ENCODE measurements at places on chromosomes 1 and 21.

- peak; percentile 9 for DNase-seq
Observed at GRCh38 chr1:57599236-57599994, 175.6 kb upstream of the DAB1 start.

- no peak for DNase-seq
Observed at GRCh38 chr1:236429715-236430274, 35.7 kb downstream of the EDARADD start.

DNA sequence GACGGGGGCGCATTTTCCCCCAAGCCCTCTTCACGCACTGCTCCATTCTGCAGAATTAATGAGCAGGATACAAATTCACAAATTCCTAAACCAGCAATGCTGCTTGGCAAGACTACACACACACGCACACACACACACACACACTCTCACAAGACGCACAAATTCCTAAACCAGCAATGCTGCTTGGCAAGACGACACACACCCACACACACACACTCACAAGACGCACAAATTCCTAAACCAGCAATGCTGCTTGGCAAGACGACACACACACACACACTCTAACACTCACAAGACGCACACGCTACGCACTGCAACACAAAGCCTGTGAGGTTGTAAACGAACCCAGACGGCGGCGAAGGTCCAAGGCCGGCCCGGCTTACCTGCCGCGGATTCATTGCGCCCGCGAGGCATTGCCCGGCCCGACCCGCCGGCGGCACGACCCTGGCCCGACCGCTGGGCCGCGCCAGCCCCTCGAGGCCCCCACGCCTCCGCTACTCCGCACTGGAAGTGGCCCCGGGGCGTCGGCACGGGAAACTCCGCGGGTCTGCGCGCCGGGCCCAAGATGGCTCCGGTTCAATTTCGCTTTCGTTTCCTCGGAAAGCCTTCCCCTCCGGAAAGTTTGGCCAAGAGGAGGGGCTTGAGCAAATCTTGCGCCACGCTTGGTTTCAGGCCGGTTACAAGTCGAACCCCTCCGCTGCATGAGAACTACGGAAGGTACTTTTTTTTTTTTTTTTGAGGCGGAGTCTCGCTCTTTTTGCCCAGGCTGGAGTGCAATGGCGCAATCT, at the start of gene ADAR:
Gene ADAR (minus strand): TSS at position 578 of the 788 bp plus-strand sequence. CDS start 180 bp downstream, at position 398.
- peak; percentile 97 for DNase-seq

DNA sequence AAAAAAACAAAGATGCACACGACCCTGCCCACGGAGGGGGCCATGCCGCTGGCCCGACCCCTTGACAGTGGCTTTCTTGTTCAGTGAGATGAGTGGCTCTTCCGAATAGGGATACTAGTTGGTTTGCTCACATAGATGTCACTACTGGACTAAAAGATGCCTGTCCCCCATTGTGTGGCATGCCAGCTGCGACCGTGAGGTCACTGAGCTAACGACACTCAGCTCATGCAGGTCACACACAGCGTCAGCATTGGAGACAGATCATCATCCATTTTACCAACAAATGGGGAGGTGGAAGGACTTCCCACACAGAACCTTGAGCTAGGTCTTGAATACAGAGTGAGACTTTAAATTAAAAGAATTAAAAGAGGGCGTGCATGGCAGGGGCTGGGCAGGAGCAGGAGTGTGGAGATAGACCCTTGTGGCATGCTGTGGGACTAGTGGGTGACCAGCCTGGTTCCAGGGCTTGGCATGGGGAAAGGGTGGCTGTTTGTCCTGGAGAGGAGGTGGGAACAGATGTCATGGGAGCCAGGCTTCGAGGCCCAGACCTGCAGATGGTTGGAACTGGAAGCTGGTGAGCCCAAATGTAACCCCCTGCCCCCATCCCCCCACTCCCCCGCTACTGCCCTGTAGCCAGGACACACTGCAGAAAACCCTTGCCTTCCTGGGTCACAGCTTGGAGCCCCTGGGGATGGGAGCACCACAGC, 12.4 kb downstream of the SLC1A7 start:
- no peak for DNase-seq

- DNase-seq: no peak
Observed at GRCh38 chr1:54833121-54833520, 32.0 kb upstream of the TTC22 start.

GRCh38 chr1:29924017-29924431, 687.7 kb downstream of the PTPRU start:
- DNase-seq: no peak

- DNase-seq: no peak
Observed at GRCh38 chr1:213985209-213986019, 2.4 kb upstream of the PROX1 start.

DNA sequence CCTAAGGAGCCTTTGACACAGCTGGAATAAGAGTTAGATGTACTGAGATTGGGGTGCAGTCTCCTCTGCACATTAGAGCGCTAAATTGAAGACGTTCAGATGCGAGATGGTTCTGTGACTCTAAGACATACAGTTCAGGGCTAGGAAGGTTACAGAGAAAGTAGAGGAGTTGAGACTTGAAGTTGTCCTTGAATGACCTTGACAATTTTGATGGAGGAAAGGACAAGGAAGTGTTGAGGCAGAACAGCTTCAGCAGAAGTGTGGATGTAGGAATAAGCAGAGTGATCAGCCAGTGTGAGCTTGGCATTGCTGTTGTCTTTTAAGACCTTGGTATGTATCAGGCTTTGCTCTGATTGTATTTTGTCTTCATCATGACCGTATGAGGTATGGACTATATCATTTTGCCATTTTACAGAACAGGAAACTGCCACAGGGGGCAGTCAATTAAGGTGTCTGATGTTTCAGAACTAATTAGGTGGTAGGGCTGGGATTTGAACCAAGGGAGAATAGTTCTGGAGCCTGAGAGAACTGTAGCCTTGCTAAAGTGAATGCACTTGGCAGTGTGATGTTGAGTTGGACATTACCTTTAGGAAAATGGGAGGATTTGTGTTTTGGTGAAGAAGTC, 9.2 kb downstream of the TTF2 start:
- no peak for DNase-seq

- DNase-seq: no peak
Observed at GRCh38 chr21:29800056-29800455, 139.7 kb downstream of the GRIK1 start.

DNA sequence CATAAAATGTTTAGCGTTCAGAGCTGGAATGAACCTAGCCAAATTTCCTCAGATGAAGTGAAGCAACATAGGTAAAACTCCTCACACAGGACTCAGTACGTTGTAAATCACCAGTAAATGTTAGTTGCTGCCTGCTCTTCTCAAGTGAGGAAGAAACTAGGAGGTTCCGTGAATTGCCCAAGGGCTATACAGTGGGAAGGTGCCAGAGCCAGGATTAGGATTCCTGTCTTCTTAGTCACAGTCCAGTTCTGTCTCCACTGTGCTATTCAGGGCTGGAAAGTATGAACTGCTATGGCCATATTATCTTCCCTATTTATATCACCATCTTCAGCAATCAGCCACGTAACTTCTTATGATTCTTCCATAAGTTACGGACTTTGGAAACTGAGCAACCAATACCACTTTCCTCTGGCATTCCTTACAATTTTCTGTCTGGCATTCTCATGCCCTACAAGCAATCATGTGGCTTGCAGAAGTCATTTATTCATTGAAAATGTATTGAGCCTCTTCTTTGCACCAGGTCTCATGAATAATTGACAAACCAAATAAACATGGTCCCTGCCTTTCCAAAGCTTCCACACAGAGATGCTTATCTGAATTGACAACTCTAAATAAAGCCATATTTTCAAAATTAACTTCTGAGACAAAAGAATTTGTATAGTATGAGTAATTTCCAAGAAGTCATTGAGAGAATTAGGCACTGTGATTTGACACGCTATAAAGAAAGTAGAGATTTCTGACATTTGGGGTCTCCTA, 271.6 kb upstream of the SGIP1 start:
- peak; percentile 96 for DNase-seq

GRCh38 chr1:180310095-180310494, 80.0 kb downstream of the LHX4 start:
- DNase-seq: no peak

DNA sequence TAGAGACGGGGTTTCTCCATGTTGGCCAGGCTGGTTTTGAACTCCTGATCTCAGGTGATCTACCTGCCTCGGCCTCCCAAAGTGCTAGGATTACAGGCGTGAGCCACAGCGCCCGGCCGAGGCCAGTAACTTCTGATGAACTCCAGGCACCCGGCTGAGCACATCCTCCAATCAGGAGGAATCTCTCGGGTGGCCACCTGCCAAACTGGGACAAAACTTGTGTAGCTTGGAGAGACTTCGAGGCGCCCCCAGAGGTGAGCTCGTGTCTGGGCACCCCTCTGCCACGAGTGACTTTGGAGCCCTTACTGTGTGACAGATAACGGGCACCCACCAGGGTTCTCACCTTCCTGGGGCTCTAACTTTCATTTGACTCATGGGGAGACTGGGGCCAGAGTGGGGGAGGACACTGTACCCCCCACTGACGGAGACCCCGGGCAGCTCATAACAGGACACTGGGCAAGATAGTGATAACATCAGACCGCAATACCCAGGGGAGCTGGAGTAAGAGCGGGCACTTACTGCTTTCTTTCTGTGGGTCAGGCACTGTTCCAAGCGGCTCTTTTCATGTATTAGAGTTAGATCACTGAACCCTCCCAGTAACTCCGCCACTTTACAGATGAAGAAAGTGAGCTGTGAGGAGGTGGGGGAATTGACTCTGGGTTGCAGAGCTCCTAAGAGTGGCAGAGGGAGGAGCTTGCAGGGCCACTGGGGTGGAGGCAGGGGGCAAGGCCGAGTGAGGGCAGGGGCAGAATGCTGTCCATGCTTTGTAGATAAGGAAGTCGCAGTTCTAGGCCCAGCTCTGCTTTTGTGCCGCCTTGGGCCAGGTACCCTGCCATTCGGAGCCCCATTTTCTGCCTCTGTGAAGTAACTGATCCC, 1.9 kb upstream of the PADI2 start:
- no peak for DNase-seq

DNA sequence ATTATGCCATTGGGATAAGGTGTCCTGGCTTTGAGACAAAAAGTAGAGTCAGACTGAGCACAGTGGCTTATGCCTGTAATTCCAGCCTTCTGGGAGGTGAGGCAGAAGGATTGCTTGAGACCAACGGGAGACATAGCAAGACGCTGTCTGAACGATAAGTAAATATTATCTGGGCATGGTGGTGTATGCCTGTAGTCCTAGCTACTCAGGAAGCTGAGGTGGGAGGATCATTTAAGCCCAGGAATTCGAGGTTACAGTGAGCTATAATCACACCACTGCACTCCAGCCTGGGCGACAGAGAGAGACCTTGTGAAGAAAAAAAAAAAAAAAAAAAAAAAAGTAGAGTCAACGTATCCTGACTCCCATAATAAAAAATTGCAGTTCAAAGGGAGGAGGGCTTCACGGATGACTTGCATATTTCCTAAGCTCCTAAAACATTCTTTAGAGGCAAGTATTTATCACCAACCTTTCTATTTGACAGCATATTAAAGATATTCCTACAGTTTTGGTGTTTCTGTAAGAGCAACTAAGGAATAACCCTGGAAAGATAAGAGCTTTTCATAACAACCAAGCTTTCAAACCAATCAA, 141.2 kb downstream of the SLC44A5 start:
- DNase-seq: no peak

DNA sequence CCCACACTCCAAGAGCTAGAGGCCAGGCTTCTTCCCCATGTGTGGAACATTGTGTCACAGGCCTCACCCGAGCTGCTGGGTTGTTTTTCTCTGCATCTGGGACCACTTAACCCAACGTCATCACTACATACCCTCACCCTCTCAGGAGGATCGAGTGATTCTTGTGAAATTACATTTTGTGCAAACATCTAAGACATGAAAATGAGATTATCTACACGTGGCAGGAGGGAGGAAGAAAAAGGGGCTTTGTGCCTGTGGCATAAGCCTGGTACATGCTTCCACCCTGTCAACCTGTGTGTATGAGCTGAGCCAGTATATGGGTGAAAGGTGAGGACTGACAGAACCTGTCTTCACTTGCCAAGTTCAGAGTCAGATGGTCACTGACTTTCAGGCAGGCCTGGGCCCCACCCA, 1.6 kb downstream of the CPT2 start:
- DNase-seq: peak; percentile 58

DNA sequence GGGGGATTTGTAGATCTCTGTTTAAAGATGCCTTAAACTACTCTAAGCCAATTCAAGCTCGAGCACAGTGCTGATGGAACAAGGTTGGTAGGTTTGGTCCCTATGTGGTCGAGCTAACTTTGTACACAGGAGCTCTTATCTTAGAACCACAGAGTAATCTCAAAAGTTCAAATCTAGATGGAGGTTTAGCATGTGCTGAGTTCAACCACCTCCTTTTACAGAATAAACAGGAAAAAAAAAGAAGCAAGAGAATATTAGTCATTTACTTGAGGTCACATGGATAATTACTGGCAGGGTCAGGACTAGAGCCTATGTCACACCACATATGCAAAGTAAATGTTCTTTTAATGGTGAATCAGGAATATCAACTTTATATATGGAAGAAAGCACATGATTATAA, 86.2 kb downstream of the DTL start:
- DNase-seq: no peak

DNA sequence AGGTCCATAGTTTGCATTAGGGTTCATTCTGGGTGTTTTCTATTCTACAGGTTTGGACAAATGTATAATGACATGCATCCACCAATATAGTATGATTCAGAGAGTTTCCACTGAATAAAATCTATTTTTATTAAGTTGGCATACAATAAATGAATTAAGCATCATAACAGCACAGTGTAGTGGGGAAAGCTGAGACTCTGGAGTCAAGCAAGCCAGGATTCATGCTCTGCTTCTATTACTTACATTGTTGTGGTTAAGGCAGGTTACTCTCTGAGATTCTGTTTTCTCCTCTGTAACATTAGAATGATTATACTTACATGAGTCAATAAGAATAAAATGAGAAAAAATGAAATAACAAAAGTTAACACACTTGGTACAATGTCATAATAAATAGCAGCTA, 131.3 kb downstream of the SLC30A10 start:
- DNase-seq: no peak

- DNase-seq: no peak
Observed at GRCh38 chr1:232635778-232636356, 5.9 kb upstream of the SIPA1L2 start.

- DNase-seq: no peak
Observed at GRCh38 chr21:38413958-38414548, 84.2 kb downstream of the ERG start.

DNA sequence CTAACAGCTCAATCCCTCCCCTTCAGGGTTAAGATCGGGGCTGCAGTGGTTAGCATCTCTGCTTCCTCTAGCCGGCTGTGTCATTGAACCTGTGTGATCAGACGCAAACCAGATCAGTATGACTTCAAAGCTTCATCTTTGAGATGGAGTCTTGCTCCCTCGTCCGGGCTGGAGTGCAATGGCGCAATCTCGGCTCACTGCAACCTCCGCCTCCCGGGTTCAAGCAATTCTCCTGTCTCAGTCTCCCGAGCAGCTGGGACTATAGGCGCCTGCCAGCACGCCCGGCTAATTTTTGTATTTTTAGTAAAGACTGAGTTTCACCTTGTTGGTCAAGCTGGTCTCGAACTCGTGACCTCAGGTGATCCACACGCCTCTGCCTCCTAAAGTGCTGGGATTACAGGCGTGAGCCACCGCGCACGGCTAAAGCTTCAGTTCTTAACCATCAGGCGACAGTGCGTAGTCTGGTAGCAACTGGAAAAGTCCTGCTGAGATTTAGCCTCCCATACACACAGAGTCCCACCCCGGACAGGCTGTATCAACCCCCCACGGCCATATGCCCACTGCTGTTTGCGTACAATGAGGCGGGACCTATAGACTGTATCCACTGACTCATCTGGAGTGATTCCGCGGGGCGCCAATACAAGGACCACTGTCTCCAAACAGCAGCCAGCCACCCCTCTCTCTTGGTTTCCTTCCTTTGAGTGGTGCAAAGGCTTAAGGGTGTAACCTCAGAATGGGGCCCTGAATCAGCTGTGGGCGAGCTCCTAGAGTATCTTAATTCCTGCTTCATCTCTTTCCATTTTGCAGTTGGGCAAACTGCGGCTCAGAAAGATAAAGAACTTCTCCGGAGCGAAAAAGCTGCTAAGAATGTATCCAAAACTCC, 23.3 kb downstream of the CELA3A start:
- no peak for DNase-seq

Measured in GM04504 (cell line).